ENCODE measurements at places on chromosomes 1 and 21. TPM values are rescaled to one million over a fixed set of nuclear protein-coding genes. Genes with fewer than 3 reads are reported as not detected.

Gene OR2T2
- total RNA-seq: not detected

DNA sequence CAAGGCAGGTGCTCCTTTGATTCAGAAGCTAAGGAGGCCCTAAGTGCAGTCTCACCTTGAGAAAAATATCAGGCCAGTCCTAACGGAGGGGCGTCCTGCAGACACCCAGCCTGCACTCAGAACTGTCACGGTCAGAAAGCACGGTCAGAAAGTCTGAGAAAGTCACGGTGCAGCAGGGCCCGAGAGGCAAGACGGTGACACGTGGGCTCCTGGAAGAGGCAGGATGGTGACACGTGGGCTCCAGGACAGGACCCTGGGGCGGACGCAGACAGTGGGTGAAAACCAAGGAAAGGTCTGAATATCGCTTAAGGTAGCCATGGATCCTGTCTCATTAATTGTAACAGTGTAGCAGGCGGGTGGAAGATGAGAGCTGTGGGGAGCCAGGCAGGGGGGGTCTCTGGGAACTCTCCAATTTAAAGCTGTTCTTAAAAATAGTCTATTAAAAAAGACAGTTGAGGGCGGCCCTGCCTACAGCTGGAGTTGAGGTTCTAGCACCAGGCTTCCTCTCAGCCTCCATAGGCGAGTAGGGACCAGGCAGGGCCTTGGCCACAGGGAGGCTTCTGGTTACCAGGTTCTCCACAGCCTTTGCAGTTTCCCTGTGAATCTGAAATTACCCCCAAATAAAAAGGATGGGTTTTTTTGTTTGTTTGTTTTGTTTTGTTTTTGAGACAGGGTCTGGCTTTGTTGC lies 65.2 kb downstream of the FAAP20 start:
- DNase-seq: no peak

Gene NECTIN4
- total RNA-seq: not detected

DNA sequence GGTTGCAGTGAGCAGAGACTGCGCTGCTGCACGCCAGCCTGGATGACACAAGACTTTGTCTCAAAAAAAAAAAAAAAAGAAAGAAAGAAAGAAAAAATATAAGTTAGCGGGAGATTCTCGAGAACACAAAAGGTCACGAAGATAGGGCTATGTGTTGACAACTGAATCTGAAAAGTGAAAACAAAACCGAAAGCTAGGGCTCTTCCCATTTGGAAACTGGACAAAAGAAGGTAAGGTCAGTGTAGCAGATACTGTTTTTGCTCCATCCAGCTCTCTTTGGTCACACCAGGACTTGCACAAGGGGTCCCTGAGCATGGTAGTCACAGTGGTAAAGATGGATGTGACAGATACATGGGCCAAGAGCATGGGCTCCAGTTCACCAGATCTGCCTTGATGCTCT lies 60.4 kb upstream of the MAP10 start:
- DNase-seq: no peak

Data from activated naive CD4-positive, alpha-beta T cell treated with anti-CD3 and anti-CD28 coated beads for 36 hours (primary cell).